RWPE2 (cell line): ENCODE measurements at places on chromosomes 5 and 9.

- no peaks in the 10 kb centered on the region for H3K4me1 ChIP-seq
- H3K27me3 ChIP-seq, result no peaks in the 10 kb centered on the region
- H3K4me3 ChIP-seq, result no peak overlapping the region
- DNase-seq, result no peak
- H3K36me3 ChIP-seq, result no peaks in the 10 kb centered on the region
- no peak overlapping the region for H3K27ac ChIP-seq
Observed at GRCh38 chr9:371349-371748, 156.7 kb downstream of the DOCK8 start.

DNA sequence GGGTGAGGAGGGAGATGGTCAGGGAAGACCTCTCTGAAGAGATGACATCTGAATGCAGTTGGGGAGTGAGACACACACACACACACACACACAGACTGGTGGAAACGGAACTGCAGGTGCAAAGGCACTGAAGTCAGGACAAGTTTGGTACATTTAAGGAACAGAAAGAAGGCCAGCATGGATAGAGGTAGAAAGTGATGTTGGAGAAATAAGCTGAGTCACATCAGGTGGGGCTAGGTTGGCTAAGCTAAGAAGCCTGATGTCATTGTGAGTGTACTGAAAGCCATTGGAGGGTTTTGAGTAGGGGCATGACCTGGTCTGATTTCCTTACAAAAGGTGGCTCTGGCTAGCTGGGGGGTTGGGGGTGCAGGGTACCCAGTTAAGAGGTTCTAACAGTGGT, 3.1 kb downstream of the BSPRY start:
- no peak for DNase-seq
- H3K4me1 ChIP-seq, result no peaks in the 10 kb centered on the region
- peaks cover 22% of the 10 kb centered on the region for H3K27me3 ChIP-seq
- H3K36me3 ChIP-seq, result no peaks in the 10 kb centered on the region
- H3K4me3 ChIP-seq, result no peak overlapping the region

DNA sequence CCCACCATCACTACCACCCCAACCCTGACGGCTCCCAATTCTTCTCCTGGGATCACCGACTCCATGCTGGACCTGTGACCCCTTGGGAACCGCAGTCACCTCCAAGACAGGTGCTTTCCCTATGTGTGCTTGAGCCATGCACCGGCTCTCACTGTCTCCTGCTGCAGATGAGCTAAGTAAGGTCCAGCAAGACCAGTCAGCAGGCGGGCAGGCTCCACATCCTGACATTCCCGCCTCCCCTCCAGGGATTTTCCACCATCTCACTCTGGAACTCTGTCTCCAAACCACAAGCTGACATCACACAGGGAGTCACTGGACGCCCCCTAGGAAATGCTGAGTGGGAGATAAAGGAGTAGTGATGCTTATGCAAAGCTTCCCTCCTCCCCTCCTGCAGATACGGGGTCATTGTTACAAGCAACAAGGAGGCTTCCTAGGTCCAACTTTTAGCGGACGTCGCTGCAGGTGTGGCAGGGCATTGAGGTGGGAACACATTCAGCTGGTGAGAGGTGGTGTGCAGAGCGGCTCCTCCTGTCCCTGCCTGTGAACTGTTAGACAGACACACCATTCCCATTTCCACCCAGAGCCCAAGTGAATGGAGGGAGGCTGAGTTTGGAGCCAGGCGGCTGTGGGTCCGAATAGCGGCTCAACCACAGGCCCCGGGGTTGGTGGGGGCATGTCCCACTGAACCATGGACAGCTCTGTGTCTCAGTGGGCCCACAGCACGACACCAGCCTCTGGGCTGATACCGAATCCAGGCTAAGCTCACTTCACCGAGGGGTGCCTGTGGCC, 129.2 kb upstream of the PHYKPL start:
- no peak for DNase-seq
- H3K4me3 ChIP-seq, result no peak overlapping the region
- no peaks in the 10 kb centered on the region for H3K36me3 ChIP-seq
- no peaks in the 10 kb centered on the region for H3K4me1 ChIP-seq

GRCh38 chr5:14516901-14517300, 64.7 kb upstream of the OTULINL start:
- H3K27ac ChIP-seq, result no peak overlapping the region
- H3K4me1 ChIP-seq, result no peaks in the 10 kb centered on the region
- H3K27me3 ChIP-seq, result no peaks in the 10 kb centered on the region
- no peaks in the 10 kb centered on the region for H3K36me3 ChIP-seq

GRCh38 chr9:88988796-88989641, 2.2 kb upstream of the S1PR3 start:
- H3K4me3 ChIP-seq, result no peak overlapping the region
- no peaks in the 10 kb centered on the region for H3K36me3 ChIP-seq
- H3K27me3 ChIP-seq, result no peaks in the 10 kb centered on the region
- H3K4me1 ChIP-seq, result peaks cover 2% of the 10 kb centered on the region
- DNase-seq, result no peak

DNA sequence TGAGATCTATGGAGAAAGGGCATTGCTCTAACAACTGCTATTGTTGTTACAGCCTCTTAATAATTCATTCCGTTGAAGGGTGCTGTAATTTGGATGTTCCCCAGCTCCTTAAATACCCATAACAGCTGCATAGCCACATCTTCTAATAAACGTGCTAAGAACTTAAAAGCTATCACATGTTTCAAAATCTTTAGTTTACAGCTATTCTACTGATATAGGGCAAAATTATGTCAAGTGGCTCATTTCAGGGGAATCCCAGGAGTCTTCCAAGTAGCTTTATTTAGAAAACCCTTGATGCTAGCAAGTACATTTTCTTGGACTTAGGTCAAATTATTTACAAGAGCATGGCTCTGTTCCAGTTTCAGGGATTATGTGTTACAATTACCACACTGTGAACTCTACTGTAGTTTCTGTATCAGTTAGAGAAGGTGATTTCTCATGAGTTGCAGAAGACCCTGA, 990.4 kb upstream of the ACO1 start:
- H3K36me3 ChIP-seq, result no peaks in the 10 kb centered on the region
- no peak overlapping the region for H3K27ac ChIP-seq
- no peak overlapping the region for H3K4me3 ChIP-seq
- no peak for DNase-seq
- H3K4me1 ChIP-seq, result no peaks in the 10 kb centered on the region
- no peaks in the 10 kb centered on the region for H3K27me3 ChIP-seq

DNA sequence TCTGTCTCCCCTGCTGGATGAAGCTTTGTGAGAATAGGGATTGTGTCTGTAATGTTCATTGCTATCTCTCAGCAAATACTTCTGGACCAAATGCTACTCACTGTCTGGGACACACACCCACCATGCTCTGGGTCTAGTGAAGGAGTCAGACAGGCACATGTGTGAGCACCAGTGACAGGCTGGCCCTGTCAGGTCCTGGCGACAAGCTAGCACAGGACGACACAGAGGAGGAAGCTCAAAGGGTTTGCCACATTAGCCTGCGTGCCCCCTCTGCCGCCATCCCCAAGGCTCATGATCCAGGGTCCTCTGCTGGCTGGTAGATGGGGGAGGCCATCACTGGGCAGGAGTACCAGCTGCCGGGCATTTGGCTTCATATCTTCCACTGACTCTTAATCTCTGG, 23.3 kb downstream of the LRSAM1 start:
- H3K36me3 ChIP-seq, result peaks cover 29% of the 10 kb centered on the region
- no peak overlapping the region for H3K27ac ChIP-seq
- no peak overlapping the region for H3K4me3 ChIP-seq
- DNase-seq, result no peak
- H3K4me1 ChIP-seq, result no peaks in the 10 kb centered on the region

DNA sequence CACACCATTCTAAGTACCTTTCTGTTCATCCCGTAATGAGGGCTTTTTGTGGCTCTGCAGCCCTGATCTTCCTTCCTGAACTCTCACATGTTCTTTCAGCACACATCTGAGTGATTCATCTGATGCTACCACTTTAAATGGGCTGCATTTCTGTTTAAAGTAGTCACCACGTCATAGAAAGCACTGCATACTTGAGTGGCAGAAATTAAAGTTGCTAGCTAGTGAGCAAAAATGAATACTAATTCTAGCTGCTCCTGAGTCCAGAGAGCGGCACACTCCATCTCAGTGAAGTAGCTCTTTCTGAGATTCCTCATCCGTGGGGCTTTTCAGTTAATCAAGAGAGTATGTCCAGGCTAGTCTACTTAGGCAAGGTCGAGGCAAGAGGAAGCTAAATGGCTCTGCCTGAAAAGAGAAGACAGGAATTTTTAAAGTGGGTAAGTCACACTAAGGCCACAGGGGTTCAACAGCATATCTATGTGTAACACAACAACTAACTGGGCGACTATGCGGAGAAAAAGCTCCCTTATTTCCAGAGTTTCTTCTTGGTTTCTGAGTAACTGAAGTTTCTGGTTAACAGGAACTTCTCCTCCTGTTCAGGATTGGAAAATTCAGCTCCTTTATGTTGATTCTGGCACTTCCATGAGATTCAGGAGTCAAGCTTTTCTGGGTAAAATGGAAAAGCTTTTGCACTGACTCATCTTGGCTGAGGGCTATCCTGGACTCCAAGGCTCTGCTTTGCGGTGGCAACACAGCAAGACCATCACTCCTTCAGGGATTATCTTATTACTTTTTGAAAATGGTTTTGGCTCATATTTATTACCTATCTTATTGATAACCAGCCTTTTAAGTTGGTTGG, 109.5 kb downstream of the TAF11L14 start:
- H3K4me1 ChIP-seq, result no peaks in the 10 kb centered on the region
- DNase-seq, result no peak
- no peaks in the 10 kb centered on the region for H3K36me3 ChIP-seq
- H3K27ac ChIP-seq, result no peak overlapping the region

DNA sequence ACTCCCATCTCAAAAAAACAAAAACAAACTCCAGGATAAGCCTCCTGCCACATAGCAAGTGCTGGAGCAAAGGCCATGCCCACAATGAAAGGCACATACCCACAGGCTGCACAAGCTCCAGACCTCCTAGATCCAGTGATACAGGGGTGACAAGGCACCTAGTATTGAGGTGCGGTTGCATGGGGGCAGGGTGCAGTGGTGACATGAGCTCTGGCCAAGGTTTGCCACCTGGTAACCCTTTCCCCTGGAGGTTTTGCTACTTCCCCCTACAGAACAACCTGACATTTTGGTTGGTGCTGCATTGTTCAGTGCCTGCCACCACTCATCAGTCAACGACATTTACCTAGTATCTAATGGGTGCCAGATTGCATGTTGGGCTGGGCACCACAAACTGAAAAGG, 14.5 kb downstream of the CDKN2AIPNL start:
- H3K4me3 ChIP-seq, result no peak overlapping the region
- H3K27me3 ChIP-seq, result no peaks in the 10 kb centered on the region
- no peak overlapping the region for H3K27ac ChIP-seq

DNA sequence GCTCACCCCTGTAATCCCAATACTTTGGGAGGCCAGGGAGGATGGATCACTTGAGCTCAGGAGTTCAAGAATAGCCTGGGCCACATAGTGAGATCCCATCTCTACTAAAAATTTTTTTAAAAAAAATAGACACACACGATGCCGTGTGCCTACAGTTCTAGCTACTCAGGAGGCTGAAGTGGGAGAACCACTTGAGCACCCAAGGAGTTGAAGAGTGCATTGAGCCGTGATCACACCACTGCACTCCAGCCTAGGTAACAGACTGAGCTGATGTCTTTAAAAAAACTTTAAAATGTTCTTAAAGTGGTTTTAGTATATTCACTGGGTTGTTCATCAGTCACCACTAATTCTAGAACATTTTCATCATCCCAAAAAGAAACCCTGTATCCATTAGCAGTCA, 51.9 kb upstream of the RNF38 start:
- DNase-seq, result no peak
- H3K4me3 ChIP-seq, result no peak overlapping the region
- no peak overlapping the region for H3K27ac ChIP-seq
- no peaks in the 10 kb centered on the region for H3K36me3 ChIP-seq

- no peaks in the 10 kb centered on the region for H3K4me1 ChIP-seq
- DNase-seq, result no peak
- H3K27me3 ChIP-seq, result no peaks in the 10 kb centered on the region
- H3K36me3 ChIP-seq, result no peaks in the 10 kb centered on the region
Observed at GRCh38 chr9:109922617-109923470, 142.8 kb downstream of the PALM2AKAP2 start.

DNA sequence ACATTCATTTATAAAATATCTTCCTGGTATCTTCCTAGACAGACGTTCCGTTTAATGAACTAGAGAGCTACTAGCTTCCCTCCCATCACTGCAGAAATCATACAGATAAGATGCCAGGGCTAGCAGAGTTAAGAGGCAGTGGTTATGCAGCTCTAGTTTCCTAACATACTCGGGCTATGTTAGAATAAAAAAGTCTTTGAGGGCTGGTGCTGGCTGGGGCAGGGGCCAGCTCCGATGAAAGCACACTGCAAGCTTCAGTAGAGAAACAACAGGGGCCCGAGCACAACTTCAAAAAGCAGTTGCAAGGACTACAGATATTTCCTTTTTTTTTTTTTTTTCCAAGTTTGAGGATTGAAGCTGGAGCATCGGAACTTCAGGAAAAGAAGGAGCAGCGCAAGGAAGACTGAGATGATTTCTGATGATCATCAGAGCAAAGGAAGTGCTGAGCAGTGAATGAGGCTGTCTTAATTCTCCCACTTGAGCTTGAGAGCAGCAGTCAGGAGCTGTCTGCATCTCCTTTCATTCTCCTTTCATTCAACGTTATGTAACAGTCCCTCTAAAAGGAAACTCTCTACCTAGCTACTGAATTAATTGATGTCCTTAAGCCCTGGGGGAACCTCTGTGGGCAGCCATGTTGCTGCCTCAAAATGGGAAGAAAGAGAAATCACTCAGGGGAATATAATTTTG, 47.6 kb upstream of the ADCY2 start:
- H3K36me3 ChIP-seq, result no peaks in the 10 kb centered on the region
- H3K4me3 ChIP-seq, result no peak overlapping the region
- H3K27me3 ChIP-seq, result no peaks in the 10 kb centered on the region
- no peaks in the 10 kb centered on the region for H3K4me1 ChIP-seq
- no peak overlapping the region for H3K27ac ChIP-seq

- peaks cover 18% of the 10 kb centered on the region; the same call in 1 of the 2 replicates for H3K36me3 ChIP-seq
- no peak for DNase-seq
- H3K4me3 ChIP-seq, result no peak overlapping the region
- no peaks in the 10 kb centered on the region for H3K27me3 ChIP-seq
Observed at GRCh38 chr5:172412724-172413286, 41.5 kb downstream of the SH3PXD2B start.
